Iris pigment epithelial cell (primary cell): ENCODE measurements at places on chromosomes 5 and 9.

- no peak for DNase-seq
These were observed 336.8 kb downstream of the KDM4C start for GRCh38 chr9:7094576-7094975.

GRCh38 chr5:65722575-65723403 lies 784 bp downstream of the NLN start:
- peak; percentile 69 for DNase-seq

- peak; percentile 17 for DNase-seq
These were observed 24.2 kb upstream of the RNU6ATAC start for GRCh38 chr9:134188386-134189144.

GRCh38 chr9:135712613-135713295 lies 10.8 kb downstream of the KCNT1 start:
- no peak for DNase-seq

- no peak for DNase-seq
These were observed 11.0 kb upstream of the DMRT3 start for GRCh38 chr9:965497-965896.

DNA sequence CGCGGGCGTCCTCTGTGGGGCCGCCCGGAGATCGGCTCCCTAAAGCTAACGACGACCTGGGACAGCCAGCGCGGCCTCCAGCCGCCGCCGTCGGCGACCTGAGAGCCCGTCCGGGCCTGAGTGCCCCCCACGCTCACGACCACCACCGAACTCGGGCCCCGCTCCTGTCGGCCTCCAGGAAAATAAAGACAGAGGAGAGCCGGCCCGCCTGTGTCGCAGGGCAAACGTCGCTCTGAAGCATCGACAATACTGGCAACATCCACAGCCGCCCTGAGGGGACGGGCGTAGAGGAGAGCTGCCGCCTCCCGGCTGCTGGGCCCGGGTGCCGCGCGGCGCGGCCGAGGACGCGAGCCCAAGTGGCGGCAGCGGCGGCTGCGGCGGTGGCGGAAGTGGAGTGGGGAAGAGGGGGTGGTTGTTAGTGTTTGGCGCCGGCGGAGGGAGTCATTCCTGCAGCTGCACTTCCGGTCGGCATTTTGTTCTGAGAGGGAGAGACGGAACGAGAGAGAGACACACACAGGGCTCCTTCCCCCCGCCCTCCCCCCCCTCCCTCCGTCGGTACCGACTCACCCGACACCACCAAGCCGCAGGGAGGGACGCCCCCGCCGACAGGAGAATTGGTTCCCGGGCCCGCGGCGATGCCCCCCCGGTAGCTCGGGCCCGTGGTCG lies at the start of gene NIPBL:
TSS of gene NIPBL (plus strand) at position 471 of the 666 bp plus-strand sequence. CDS start 76,928 bp downstream, outside the sequence.
- peak; percentile 95 for DNase-seq

- DNase-seq, result no peak
These were observed 34.4 kb downstream of the MACROH2A1 start for GRCh38 chr5:135364421-135365262.

- no peak for DNase-seq
These were observed 42.9 kb downstream of the FOXD1 start for GRCh38 chr5:73405691-73406090.

GRCh38 chr9:17021387-17021970 lies 113.4 kb upstream of the CNTLN start:
- DNase-seq, result peak; percentile 12
